Mesothelial cell of epicardium (in vitro differentiated cells): ENCODE measurements at places on chromosomes 3 and 15. TPM values are rescaled to one million over a fixed set of nuclear protein-coding genes. Genes with fewer than 3 reads are reported as not detected.

SLC51A gene
- 0.57 to 0.80 TPM in 2 of 3 replicates, not detected in the other for total RNA-seq

DNA sequence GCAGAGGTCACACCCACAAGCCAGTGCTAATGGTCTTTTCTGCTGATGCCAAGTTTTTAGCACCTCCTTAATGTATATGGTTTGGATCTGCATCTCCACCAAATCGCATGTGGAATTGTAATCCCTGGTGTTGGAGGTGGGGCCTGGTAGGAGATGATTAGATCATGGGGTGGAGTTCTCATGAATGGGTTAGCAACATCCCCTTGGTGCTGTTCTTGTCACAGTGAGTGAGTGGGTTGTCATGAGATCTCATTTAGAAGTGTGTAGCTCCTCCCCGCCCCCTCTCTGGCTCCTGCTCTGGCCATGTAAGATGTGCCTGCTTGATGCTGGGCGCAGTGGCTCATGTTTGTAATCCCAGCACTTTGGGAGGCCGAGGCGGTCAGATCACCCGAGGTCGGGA lies 37.3 kb upstream of the KLHL6 start:
- H3K36me3 ChIP-seq = no peaks in the 10 kb centered on the region
- no peak overlapping the region for H3K27ac ChIP-seq
- H3K4me3 ChIP-seq = no peak overlapping the region
- H3K4me1 ChIP-seq = no peaks in the 10 kb centered on the region
- no peaks in the 10 kb centered on the region for H3K27me3 ChIP-seq

- H3K27ac ChIP-seq = no peak overlapping the region
- no peaks in the 10 kb centered on the region for H3K36me3 ChIP-seq
- H3K4me3 ChIP-seq = no peak overlapping the region
- no peak for DNase-seq
Observed at GRCh38 chr3:148513096-148513543, 184.6 kb upstream of the AGTR1 start.

GRCh38 chr3:171781711-171782127 lies 28.6 kb downstream of the PLD1 start:
- no peak overlapping the region for H3K27ac ChIP-seq
- peaks cover 7% of the 10 kb centered on the region for H3K4me1 ChIP-seq
- no peak overlapping the region for H3K4me3 ChIP-seq
- H3K27me3 ChIP-seq = no peaks in the 10 kb centered on the region
- DNase-seq = no peak

DNA sequence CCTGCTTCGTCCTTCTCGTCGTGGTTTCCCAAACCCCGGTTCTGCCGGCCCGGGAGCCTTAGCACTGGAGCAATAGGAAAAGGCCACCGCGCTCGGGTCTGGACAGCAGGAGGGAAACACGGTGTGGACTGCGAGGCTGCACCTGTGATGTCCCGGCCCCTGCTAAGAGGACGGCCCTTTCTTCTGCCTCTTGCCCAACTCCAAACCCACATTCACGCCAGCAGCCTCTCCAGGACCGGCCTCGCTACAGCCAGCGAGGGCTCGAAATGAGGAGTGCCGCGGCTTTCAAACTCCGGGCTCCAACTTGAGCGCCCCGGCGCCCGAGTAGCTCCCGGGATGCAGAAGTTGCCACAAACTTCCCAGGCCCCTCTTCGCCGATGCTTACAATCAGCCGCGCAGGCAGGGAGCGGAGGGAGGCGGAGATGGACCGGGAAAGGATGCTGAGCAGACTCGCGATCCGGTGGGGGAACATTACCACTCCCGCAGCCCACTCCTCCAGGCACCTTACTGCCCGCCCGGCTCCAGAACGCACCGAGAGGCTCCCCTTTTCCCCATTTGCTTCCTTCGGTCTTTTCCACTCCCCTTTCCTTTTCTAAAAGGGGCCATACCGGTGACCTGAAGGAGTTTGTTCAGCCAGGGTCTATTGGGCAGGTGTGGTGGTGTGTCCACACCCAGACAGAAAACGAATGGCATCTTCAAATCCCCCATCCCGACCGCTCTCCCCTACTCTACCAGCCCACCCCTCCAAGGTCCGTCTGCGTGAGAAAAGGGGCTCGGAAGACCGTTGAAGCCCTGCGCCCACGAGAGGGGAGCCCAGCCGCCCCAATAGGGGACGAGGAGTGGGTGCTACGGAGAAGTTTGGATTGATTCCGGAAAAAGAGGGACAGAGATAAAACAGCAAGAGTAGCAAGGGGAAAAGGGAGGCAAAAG lies 18.8 kb upstream of the SATB1 start:
- H3K4me1 ChIP-seq = peaks cover 38% of the 10 kb centered on the region
- peak overlapping the region; percentile 83 for H3K27ac ChIP-seq
- H3K36me3 ChIP-seq = no peaks in the 10 kb centered on the region
- H3K4me3 ChIP-seq = peak overlapping the region; percentile 88

FANCD2OS gene
- total RNA-seq = not detected in 3 replicates

TTC21A gene
- 10.2 to 12.7 TPM (median 12.3 TPM) in 3 replicates for total RNA-seq

DNA sequence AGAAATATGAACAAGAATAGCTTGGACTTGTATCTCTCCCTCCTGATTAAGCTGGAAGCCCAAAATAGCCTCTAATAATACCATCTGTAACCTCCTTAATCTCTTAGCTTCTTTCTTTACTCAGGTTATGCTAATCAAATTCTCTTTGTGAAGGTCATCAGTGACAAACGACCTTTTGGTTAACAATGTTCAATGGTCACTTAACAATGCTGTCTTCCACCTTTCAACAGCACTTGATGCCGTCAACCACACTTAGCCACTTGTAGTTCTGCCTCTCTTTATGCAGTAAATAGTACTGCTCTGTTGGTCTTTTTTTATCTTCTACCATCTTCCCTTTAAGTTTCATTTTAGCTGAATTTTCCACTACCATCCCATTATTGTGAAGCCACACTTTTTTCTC lies 476.6 kb upstream of the TGFBR2 start:
- no peaks in the 10 kb centered on the region for H3K27me3 ChIP-seq
- H3K4me1 ChIP-seq = peaks cover 8% of the 10 kb centered on the region

GRCh38 chr3:13198264-13198879 lies 125.1 kb upstream of the IQSEC1 start:
- no peak overlapping the region for H3K27ac ChIP-seq
- H3K27me3 ChIP-seq = peaks cover 28% of the 10 kb centered on the region

RASL12 gene
- 11.7 to 14.0 TPM (median 12.0 TPM) in 3 replicates for total RNA-seq

DNA sequence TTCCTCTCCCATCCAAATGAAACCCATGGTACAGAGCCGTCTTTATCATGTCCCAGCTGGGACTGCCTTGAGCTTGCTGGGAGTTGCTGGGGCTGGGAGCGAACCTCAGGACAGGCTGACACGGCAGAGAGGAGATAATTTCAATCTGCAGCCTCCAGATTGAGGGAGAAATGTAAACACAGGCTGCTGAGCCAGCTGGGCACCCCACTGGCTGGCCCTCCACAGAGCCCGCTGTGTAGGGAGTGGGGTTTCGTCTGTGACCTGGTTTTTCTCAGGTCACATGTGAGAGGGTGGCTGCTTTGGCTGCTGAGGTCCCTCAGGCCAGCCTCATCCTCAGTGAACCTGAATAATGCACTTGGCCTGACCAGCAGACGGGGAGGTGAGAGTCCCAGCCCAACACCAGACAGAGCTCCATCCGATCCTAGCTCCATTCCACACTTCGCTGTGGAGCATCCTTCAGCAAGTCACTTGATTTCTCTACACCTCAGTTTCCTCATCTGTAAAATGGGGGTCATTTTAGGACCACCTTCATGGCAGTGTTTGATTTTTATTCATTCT lies 121.6 kb upstream of the MRPS22 start:
- no peak overlapping the region for H3K4me3 ChIP-seq
- no peak for DNase-seq
- no peaks in the 10 kb centered on the region for H3K36me3 ChIP-seq

NECTIN3 gene
- 26.1 to 28.3 TPM (median 27.3 TPM) in 3 replicates for total RNA-seq

- H3K27me3 ChIP-seq = no peaks in the 10 kb centered on the region
- H3K4me1 ChIP-seq = peaks cover 32% of the 10 kb centered on the region
- DNase-seq = no peak
- peaks cover 2% of the 10 kb centered on the region for H3K36me3 ChIP-seq
- no peak overlapping the region for H3K4me3 ChIP-seq
Observed at GRCh38 chr15:57683481-57683880, 23.0 kb upstream of the POLR2M start.

DNA sequence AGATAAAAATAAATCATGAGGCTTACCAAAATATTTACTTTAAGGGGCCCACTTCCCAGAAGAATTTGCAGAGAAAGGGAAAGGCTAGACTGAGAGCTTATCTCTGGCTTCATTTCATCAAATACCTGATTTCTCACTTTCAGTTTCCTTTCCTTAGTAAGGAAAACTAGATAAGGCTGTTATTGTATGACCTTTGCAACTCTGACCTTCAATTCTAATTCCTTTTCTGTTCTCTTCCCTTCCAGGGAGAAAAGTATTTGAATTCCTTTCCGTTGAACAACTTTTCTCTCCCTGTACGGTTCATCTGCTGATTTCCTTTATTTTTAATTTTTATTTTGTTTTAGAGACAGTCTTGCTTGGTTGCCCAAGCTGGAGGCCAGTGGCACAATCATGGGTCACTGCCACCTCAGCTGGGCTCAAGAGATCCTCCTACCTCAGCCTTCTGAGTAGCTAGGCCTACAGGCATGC lies 7.1 kb upstream of the PXK start:
- H3K36me3 ChIP-seq = no peaks in the 10 kb centered on the region
- DNase-seq = no peak
- peaks cover 22% of the 10 kb centered on the region for H3K4me1 ChIP-seq
- H3K27ac ChIP-seq = peak overlapping the region; percentile 66
- H3K4me3 ChIP-seq = no peak overlapping the region
- H3K27me3 ChIP-seq = no peaks in the 10 kb centered on the region

- H3K27me3 ChIP-seq = peaks cover 17% of the 10 kb centered on the region
- no peak overlapping the region for H3K4me3 ChIP-seq
- H3K27ac ChIP-seq = no peak overlapping the region
- no peaks in the 10 kb centered on the region for H3K4me1 ChIP-seq
- no peaks in the 10 kb centered on the region for H3K36me3 ChIP-seq
Observed at GRCh38 chr15:77002954-77003912, 8.3 kb downstream of the PSTPIP1 start.

DNA sequence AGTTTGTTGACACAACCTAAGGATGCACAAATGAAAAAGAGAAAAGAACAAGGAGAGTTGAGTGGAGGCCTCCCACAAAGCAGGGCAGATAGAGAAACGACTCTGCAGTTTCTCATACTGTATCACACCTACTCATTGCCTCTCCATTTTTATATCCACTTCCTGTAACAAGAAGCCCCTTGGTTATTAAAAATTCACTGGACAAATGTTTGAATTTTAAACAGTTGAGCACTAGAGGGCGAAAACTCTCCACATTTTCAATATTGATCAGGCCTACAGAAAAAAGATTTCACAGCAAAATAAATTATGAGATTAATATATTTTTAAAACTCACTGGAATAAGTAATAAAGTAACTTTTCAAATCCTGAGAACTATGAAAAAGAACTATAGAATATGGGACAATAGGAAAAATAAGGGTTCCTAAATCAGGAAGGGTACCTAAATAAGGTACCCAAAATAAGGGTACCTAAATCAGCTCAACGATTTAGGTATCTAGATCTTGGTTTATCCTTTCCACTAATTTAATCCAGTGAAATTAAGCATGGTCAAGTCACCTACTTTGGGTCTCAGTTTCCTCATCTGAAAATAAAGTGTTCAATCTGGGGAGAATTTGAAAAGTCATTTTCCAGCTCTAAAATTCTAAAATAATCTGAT lies 47.0 kb upstream of the PPIB start:
- no peak overlapping the region for H3K27ac ChIP-seq
- H3K27me3 ChIP-seq = no peaks in the 10 kb centered on the region
- peaks cover 4% of the 10 kb centered on the region for H3K36me3 ChIP-seq
- peaks cover 1% of the 10 kb centered on the region for H3K4me1 ChIP-seq

DNA sequence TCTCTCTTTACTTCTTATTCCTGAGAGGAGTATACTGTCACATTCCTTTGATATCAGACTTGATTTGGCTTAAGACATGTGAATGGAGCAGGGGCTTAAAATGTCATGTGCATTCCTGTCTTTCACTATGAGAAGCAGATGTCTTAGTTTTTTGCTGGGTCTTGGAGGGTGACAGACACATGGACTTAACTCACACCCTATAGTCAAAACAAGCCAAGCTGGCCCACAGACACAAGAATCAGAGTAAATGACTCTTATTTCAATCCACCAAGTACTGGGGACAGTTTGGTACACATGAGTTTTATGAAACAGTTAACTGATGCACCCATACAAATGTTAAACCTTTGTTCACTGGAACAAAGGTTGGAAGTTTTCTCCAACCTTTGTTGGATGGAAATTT lies 1024.1 kb upstream of the CFAP20DC start:
- peaks cover 5% of the 10 kb centered on the region for H3K4me1 ChIP-seq
- no peak overlapping the region for H3K27ac ChIP-seq
- no peak for DNase-seq
- H3K4me3 ChIP-seq = no peak overlapping the region
- H3K36me3 ChIP-seq = peaks cover 2% of the 10 kb centered on the region

DNA sequence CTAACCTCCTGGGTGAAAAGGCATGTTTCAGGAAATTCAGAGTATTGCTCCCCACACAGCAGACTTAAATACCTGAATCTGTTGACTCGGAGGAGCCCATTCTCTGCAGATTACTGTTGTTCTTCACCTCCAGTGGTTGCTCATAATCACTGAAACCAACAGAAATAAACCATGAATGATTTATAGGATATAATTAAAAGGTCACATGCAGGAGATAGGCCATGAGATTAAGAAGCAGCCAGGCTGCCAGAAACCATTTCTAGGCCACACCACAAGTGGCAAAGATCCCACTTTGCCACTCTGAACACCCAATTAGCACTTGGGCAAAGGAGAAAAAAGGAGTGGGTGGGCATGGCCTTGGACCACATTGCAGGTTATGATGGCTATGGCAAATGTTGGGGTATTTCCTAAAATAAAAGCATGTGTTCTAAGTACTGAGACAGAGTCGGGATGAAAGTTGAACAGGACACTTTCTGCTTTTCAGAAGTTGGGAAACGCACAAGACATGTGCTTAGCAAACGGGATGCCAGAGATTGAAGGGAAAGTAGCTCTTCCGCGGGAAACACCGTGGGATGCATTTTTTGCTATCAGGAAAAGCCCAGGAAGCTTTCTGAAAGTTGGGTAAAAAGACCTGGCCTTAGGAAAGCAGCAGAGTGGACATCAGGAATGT lies 1.5 kb downstream of the CDC25A start:
- peaks cover 13% of the 10 kb centered on the region for H3K4me1 ChIP-seq
- H3K27me3 ChIP-seq = no peaks in the 10 kb centered on the region
- DNase-seq = no peak
- H3K36me3 ChIP-seq = peaks cover 9% of the 10 kb centered on the region

DNA sequence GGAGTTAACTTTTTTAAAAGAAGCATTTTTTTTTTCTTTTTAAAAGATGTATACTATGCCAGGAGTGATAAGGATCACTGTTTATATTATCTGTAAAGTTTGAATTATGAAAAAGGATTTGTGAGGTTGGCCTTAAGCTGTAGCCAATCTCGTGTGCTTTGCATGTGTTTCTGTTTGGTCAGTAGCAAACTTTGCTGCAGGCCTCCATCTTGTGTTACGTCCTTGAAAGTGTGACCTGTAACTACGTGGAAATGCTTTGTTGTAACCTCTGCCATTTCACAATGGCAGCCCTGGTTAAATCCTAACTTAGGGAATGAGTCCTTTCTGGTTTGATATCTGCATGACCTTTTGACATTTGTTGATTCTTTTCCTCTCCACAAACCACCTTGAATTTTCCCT lies 1345.6 kb downstream of the NSUN3 start:
- peaks cover 3% of the 10 kb centered on the region for H3K36me3 ChIP-seq
- H3K27me3 ChIP-seq = no peaks in the 10 kb centered on the region
- no peak overlapping the region for H3K4me3 ChIP-seq

- no peaks in the 10 kb centered on the region for H3K36me3 ChIP-seq
- DNase-seq = no peak
- H3K4me3 ChIP-seq = no peak overlapping the region
- no peak overlapping the region for H3K27ac ChIP-seq
- no peaks in the 10 kb centered on the region for H3K27me3 ChIP-seq
- H3K4me1 ChIP-seq = no peaks in the 10 kb centered on the region
Observed at GRCh38 chr15:62606376-62607113, 436.0 kb upstream of the TPM1 start.
